ENCODE measurements at places on chromosomes 13 and 19.
A peak's percentile ranks its signal among the peaks of the same experiment; 100 is the strongest.

DNA sequence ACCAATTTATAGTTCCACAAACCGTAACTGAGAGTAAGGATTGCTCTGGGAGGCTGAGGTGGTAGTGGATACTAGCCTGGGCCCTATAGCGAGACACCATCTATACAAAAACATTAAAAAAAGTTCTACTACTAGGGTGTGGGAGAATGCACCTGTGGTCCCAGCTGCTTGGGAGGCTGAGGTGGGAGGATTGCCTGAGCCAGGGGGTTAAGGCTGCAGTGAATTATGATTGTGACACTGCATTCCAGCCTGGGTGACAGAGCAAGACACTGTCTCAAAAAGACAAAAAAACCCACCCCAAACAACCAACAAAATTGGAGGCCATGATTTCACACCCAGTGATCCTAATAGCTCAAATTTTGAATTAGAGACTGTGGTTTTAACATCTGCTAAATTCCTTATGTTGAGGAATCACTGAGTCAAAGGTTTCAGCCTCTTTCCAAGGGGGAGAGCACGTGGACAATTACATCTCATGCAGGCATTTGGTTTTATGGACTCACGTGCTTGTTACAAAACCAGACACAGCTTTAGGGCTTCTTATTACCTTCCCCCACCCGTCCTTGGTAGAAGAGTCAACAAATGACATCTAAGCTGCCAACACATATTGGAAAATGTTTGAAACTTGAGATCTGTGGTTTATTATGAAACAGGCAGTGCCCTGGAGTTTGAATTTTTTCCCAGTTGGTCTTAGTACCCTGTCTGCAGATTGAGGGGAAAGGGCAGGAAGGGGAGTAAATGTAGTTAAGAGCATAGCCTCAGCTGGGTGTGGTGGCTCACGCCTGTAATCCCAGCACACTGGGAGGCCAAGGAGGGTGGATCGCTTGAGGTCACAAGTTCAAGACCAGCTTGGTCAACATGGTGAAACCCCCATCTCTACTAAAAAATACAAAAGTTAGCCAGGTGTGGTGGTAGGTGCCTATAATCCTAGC, 18.5 kb downstream of the CYP2A6 start:
- no peak for DNase-seq

DNA sequence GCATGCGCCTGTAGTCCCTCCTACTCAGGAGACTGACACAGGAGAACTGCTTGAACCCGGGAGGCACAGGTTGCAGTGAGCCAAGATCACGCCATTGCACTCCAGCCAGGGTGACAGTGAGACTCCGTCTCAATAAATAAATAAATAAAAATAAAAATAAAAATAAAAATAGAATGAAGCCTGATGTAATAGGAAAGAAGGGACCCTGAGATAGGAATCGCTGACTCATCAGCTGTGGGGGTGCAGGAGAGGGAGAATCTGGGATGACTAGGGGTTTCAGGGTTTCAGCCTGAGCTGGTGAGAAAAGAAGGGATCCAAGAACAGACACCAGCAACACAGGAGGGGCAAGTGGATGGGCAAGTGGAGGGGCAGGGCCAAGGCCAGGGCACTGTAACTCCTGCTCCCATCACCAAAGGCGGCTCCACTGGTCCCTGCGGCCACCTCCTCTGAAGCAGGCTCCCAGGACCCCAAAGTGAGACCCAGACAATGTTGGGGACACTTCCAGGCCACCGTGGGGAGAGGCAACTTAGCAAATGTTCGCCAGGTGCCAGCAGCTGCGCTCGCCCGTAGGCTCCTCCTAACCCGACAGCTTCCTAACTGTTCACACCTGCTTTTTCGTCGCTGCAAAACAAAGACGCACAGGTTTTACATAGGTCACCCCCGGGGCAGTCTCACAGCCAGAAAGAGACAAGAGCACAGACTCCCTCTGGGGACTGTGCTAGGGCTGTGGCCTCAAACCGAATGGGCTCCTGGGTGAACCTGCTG, 1.2 kb downstream of the HAUS8 start:
- DNase-seq, result no peak

DNA sequence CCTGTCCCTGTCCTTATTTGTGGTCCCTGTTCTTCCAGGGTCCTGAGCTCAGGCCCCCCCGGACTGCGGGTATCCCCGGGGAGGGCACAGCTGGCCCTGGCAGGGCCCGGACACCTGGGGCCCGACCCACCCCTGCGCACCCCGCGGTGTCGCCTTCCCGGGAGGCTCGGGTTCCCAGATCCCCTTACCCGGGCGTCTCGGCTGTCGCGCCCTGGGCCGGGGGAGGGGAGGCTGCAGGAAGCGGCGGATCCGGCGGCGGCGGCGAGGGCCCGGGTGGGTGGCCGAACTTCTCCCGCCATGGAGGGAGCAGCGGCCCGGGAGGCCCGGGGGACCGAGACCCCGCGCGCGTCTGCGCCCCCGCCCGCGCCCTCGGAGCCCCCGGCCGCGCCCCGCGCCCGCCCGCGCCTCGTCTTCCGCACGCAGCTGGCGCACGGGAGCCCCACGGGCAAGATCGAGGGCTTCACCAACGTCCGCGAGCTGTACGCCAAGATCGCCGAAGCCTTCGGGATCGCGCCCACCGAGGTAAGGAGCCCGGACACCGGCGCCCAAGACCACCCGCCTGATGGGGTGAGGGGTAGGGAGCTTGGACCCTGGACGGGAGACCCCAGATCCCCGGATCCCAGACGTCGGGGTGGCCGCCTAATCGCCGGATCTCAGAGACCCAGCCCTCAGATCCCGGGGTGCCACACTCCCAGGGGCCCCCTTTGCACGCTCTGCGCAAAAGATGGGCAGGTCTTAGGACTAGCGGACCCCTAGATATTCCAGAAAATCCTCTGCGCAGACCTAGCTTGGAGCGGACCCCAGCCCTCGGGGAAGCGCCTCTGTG, at the start of gene GIPC3:
Gene GIPC3, plus strand, starts transcription at position 178 of the 826 bp plus-strand sequence. Its CDS starts 120 bp downstream, at position 298.
- DNase-seq, result no peak

GRCh38 chr13:44298314-44298713, 75.3 kb upstream of the SERP2 start:
- DNase-seq, result no peak

DNA sequence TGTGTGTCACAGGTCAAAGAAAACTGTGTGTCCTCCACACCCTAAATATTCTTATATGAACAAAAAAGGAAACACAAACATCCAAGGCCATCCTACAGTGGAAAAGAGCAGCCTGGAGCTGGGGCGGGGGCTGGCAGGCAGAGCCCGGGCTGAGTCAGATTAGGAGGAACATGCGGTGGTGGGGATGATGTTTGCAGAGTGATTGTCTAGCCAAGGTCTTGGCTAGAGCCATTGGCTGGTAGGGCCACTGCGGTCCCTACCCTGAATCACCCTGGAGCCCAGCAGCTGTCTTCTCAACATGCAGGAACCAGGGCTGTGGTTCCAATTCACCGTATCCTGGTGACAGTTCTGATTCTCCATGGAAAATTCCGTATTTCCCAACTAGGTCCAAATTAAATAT, 439.5 kb downstream of the FGF9 start:
- DNase-seq, result no peak

- DNase-seq, result peak; percentile 46
These were observed 6.0 kb downstream of the STK24 start for GRCh38 chr13:98570929-98571372.

GRCh38 chr19:35266520-35267352, 2.0 kb upstream of the USF2 start:
- DNase-seq, result no peak

DNA sequence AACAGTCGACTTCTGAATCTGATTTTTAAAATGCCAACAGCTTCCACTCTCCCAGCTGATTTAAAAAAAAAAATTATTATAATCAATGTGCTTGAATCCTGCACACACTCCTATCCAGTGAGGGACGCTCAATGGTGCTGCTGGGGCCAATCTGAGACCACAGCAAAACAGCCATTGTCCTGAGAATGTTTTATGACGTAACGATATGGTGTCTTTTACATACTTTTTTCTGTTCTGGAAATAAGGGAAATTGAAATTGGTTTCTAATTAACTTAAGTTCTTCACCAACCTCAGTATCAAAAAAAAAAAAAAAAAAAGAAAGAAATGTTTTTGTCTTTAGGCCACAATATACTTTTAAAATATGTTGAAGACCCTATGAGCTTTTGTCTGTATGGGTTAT, 66.1 kb upstream of the SOX1 start:
- DNase-seq, result no peak

DNA sequence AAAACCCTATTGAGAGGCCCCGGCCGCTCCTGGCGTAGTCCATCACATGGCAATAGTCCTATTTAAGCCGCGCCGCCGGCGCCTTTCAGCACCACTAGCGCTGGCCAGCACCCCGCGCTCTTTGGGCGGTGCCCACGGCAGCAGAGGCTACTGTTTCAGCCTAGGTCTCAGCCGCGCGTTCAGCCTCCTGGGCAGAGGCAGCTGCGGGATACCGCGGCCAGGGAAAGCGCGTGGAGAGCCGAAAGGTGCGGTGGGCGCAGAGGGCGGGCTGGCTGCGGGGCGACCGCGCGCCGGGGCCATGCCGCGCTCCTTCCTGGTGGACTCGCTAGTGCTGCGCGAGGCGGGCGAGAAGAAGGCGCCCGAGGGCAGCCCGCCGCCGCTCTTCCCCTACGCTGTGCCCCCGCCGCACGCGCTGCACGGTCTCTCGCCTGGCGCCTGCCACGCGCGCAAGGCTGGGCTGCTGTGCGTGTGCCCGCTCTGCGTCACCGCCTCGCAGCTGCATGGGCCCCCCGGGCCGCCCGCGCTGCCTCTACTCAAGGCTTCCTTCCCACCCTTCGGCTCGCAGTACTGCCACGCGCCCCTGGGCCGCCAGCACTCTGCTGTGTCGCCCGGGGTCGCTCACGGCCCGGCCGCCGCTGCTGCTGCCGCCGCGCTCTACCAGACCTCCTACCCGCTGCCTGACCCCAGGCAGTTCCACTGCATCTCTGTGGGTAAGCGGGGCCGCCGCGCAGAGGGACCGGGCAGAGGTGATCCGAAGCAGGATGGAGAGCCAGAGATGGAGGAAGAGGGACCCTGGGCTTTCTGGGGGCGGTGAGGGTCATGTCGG, at the start of gene GSX1:
Gene GSX1, plus strand, starts transcription at position 91 of the 826 bp plus-strand sequence. Its CDS starts 208 bp downstream, at position 299.
- no peak for DNase-seq

DNA sequence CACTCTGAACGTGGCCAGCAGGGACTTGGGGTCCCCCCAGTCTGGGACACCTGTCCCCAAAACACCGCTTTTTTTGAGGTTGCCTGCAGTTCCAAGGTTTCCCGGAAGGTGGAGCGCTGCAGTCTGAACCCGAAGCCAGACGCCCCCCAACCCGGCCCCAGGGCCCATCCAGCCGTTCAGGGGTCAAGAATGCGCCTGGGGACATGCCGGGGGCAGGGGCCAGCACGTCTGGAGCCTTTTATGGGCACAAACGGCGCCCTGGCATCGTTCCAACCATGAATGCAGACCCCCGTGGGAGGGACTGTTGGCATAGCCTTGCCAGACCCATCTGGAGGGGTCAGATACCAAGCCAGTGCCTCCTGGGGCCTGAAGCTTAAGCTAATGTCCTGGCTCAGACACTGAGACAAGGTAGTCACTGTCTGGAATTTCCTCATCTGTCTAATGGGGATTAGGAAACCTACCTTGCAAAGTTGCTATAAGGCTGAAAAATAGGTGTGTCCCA, 6.9 kb downstream of the S1PR5 start:
- DNase-seq, result no peak

DNA sequence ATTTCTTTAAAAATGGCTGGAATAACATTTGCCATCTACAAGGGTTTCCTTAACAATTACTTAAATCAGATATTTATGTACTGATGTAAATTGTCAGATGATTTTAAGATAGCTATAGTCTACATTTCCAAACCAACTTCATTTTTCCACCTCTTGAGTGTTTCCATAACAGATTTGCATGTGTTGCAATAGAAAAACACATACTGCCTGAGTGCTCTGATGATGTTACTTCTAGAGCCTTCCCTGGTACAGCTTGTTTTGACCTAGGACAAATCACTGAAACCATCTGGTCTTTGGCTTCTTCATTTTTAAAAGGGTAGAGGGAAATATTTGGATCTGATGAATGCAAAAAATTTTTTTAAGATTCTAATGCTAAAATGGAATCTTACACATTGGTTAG, 245.9 kb downstream of the PCDH9 start:
- DNase-seq, result no peak

GRCh38 chr13:88526186-88526852, 855.1 kb downstream of the SLITRK5 start:
- no peak for DNase-seq

- no peak for DNase-seq
These were observed 3.2 kb upstream of the ZNF235 start for GRCh38 chr19:44308011-44308410.

DNA sequence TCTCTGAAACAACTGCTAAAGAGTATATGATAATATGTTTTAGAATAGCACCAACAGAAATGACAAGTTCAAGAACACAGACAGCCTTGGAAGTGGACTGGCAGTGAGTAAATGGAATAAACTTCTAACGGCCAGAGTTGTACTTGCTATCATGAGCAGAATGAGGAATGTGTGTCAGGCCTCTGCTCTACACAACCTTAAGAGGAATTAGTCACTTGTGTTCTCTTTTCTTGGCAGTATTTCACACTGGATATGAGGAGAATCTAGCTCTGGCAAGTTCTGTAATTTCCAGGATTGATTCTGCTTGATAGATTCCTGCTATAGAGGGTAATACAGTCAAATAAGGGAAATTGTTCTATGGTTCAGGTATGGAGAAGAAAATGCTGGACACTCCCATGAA, 757.3 kb downstream of the EFNB2 start:
- no peak for DNase-seq

- DNase-seq, result no peak
These were observed 115.3 kb downstream of the RBM26 start for GRCh38 chr13:79290595-79291244.

DNA sequence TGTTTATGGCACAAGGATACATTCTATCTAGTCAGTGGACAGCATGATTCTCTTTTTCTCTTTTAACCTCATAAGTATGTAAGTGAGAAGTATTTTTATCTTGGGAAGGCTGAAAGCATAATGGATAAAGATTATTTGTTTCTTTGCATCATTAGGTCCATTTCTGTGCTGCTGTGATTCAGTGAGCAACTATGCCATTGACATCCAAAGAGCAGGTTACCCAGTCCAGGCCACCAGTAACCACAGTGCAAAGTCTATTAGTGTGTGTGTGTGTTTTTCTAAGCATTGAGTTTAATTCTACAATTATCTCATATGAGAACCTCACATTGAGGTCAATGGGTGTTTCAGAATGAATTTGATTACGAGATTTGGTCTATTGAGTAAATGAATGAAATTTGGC, 158.8 kb upstream of the DACH1 start:
- DNase-seq, result no peak

DNA sequence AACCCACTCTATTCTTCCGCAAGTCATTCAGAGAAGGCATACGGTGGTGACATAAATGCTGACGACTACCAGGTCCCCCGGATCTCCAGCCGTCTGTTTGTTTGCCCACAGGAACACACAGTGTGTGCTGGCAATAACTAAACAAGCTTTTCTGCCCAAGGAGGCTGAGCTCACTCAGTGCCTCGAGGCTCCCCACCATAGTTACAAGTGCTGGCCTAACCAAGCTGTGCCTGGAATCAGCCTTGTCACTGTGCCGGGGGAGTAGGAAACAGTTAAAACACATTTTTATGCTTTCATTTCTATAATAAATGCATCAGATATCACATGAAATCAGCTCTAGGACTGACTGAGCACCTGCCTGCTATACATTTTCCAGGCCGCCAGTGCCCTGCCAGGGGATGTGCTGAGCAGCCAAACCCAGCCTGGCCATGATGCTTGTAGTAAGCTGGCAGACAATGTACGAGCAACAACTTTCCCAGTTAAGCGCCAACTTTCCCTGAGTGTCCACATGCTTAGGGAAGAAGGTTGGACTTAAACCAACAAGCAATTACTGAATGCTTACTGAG, 28.1 kb downstream of the BRD4 start:
- no peak for DNase-seq

GRCh38 chr19:1220976-1221903, 15.7 kb downstream of the STK11 start:
- DNase-seq, result no peak

- DNase-seq, result no peak
These were observed 4.3 kb upstream of the ZNF610 start for GRCh38 chr19:52331757-52332156.

Data from NCI-H187 (cell line).